T-helper 17 cell (primary cell): ENCODE measurements at places on chromosomes 12 and 14.

DNA sequence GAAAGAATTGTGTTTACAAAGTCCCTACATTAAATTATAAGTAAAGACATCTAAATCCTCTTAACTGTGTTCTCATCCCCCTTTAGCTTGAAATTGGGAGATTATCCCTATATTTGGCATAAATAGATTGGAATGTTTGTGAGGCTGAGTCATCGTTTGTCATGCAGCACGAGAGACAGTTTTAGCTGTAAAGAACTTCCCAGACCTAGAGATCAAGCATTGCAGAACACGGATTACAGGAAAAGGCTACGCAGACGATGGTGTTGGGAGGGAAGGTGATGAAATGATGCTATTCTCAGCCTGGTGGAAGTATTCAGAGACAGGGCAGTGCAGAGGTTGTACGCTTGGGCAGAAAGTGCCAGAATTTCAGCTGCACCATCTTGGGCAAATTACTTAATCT lies 93.8 kb downstream of the PTPRB start:
- DNase-seq = no peak

GRCh38 chr12:104746467-104747088 lies 211.5 kb downstream of the SLC41A2 start:
- DNase-seq = no peak

DNA sequence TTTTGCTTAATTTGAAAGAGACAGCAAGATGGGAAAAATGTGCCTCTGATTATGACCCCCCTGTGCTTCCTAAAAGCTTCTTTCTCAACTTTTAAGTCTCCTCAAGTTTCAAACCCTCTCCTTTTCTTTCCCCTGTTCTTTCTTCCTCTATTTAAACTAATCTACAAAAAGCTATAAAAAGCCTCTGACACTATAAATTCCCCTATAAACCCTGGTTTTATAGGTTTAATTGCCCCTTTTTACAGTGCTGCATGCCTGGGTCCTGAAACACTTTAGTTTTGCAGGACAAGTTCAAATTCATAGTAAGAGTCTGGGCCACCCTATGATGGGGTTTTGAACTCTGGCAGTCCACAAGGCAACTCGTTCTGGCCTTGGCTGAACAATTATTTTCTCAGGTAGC lies 510.9 kb upstream of the TBX3 start:
- no peak for DNase-seq

- no peak for DNase-seq
Observed at GRCh38 chr12:6646276-6647082, 753 bp downstream of the ACRBP start.

DNA sequence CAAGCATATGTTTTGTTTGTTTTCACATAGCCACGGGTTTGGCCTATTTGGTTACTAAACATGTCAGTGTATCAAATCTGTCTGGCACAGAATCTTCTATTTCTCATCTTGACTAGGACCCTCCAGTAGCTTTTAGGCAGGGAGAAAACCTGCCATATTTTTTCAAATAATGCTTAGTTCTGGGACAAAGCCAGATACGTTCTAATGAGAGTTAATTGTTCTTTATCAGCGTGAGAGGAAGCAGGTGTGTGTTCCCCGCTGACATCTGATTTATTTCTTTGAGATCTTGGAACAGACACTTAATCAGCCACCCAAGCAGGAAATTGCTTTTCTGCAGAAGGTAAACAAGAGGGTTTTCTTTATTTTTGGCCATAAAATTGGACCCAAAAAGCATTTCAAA lies 54.8 kb downstream of the GOLGA5 start:
- no peak for DNase-seq

DNA sequence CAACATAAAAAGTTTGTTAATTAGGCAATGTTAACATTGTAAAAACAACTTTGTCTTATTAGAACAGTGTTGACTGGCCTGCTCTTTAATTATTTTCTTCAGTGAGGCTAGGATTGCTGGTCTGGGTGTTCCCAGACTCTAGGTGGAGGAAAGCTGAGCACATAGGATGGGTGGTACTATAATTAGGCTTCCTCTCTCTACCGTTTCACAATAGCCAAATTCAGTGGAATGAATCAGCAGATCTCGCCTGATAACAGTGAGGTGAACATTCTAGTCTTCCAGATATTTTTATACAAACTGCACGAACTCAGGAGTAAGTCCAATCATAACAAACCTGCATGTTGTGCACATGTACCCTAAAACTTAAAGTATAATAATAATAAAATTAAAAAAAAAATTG lies 11.9 kb downstream of the PTGDR start:
- DNase-seq = no peak

GRCh38 chr14:74594029-74594428 lies 18.0 kb downstream of the LTBP2 start:
- no peak for DNase-seq

- DNase-seq = no peak
Observed at GRCh38 chr12:58640314-58640713, 280.0 kb downstream of the LRIG3 start.

GRCh38 chr12:30047516-30048254 lies 263.9 kb upstream of the TMTC1 start:
- DNase-seq = no peak
